ENCODE measurements at places on chromosomes 7 and 10.

DNA sequence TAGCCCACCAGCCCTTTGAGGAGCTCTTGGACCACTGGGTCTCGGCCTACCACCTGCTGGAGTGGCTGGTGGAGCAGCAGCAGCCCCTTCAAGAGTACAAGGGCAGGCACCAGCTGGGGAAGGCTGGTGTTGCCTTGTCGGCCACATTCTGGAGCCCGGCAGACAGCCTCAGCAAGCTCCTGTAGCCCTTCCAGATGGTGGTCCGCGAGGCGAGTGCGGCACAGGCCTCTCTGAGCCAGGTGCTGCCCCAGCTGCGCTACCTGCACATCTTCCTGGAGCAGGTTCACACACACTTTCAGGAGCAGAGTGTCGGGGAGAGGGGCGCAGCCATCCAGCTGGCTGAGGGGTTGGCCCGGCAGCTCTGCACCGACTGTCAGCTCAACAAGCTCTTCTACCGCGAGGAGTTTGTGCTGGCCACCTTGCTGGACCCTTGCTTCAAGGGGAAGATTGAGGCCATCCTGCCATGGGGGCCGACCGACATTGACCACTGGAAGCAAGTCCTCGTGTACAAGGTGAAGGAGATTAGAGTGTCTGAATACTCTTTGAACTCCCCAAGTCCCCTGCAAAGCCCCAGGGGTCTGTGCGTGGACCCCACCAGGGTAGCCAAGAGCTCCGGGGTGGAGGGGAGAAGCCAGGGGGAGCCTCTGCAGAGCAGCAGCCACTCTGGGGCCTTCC, 7.0 kb upstream of the ACTR3C start:
- DNase-seq = no peak

DNA sequence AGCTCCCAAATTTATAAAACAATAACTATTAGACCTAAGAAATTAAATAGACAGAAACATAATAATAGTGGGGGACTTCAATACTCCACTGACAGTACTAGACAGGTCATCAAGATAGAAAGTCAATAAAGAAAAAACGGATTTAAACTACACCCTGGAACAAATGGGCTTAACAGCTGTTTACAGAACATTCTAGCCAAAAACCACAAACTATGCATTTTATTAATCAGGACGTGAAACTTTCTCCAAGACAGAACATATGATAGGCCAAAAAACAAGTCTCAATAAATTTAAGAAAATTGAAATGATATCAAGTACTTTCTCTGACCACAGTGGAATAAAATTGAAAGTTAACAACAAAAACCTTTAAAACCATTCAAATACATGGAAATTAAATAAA, 46.4 kb downstream of the ZNF680 start:
- no peak for DNase-seq

- DNase-seq = no peak
Measured at GRCh38 chr7:481219-481930, 38.3 kb downstream of the PDGFA start.

DNA sequence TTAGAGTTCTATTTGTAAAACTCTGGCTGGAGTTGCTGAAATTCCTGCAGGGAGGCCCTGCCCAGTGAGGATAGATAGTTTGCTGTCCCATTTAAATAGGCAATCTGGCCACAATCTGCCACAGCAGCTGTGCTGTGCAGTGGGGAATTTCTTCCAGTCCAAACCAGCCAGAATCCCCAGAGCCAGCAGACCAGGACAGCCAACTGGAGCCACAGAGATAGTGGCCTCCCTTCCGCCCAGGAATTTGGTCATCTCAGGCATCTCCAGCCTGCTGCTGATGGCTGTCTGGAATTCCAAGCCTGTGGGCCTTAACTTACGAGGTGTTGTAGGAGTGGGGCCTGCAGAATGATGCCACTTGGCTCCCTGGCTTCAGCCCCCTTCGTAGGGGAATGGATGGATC, 643.4 kb downstream of the DNAJB9 start:
- no peak for DNase-seq

GRCh38 chr7:116631676-116632075, 40.3 kb upstream of the MET start:
- DNase-seq = no peak

DNA sequence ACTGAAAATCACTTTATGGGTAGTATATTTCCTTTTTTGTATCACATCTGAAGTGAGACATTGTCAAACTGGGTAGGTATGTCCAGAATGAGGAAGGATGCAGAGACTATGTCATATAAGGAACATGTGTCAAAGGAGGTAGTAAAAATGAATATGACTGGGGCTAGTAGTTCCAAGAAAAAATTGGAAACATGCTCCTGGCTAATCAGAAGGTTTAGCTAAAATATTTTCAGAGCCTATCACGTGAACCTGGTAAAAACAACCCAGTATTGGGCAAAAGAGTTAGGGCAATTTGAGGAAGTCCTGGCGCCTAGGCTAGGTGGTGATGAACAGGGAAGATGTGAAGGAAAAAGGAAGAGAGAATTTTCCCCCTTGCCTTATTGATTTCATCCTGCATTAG, 26.4 kb downstream of the ENTPD1 start:
- DNase-seq = no peak

GRCh38 chr7:114151777-114152176, 233.0 kb upstream of the PPP1R3A start:
- DNase-seq = no peak

GRCh38 chr10:34351161-34351560, 463.9 kb downstream of the PARD3 start:
- no peak for DNase-seq

DNA sequence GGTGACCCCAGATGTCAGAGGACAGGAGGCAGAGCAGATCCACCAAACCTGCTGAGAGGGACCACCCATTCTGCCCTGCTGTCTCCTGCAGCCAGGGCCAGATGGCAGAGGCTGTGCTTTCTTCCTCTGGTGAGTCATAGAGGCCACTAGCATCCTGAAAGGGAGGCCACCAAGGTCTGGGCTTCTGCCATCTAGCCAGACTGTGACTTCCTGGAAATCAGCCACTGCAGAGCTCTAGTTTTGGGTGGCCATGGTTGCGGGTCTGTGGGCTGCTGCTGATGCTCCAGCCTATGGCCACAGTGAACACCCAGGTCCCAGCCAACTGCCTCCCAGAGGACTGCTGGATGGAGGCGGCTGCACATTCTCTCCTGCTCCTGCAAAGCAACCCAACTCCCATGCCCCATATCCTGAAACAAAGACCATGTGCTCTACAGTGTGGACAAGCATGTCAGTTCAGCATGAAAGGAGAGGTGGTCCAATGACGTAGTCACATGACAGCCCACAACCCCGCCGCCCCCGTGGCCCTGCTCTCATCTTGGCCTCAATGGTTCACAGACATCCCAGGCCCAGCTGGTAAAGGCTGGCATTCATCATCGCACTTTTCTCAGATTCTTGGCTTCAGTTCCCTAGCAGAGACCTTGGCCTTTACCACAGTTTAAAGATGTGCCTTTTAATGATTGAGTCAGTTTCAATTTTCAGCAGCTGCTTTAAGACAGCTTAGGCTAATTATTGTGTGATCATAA, 73.9 kb upstream of the CXCL12 start:
- DNase-seq = no peak

DNA sequence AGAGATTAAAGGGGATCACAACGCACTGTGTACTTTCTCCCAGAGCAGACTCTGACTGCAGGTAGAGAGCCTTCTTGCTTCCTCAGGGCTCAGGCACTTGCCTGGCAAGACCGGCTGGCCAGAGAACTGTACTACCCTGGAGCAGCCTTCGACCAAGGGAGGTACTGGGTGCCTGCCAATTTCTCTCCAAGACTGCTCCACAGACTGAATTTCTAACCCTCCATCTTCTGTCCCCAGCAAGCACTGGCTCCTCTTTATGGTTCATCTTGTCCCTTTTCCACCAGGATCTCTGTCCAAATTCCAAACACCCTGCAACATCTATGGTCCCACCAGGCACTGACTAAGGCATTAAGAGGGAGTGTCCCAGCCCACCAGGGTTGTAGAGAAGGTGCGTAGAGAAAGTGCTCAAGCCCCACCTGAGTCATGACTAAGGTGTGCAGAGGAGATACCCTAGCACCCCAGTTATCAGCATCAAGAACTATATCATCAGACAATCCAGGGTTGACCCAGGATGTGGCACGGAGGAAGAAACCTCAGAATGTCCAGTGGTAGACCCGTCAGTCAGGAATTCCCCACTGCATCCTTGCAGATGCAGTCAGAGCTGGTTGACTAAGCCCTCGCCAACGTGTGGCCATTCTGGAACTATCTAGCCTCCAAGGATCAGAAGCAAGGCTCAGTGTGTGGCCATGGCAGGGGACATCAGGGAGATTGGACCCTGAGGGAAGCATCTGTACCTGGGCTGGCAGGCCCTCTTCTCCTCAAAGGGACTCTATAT, 60.9 kb upstream of the CAMK2B start:
- no peak for DNase-seq

GRCh38 chr7:120412139-120413050, 139.4 kb downstream of the KCND2 start:
- no peak for DNase-seq

DNA sequence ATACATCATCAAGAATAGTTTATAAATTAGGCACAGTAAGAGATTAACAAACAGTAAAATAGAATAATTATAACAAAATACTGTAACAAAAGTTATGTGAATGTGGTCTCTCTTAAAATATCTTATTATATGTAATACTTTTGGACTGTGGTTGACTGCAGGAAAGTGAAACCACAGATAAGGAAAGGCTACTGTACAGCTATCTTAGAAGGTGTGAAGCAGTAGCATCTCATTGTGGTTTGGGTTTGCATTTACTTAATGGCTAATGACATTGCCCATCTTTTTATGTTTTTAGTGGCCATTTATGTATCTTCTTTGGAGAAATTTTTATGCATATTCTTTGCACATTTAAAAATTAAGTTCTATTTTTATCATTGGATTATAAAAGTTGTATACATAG, 296.4 kb upstream of the MAGI2 start:
- DNase-seq = no peak

DNA sequence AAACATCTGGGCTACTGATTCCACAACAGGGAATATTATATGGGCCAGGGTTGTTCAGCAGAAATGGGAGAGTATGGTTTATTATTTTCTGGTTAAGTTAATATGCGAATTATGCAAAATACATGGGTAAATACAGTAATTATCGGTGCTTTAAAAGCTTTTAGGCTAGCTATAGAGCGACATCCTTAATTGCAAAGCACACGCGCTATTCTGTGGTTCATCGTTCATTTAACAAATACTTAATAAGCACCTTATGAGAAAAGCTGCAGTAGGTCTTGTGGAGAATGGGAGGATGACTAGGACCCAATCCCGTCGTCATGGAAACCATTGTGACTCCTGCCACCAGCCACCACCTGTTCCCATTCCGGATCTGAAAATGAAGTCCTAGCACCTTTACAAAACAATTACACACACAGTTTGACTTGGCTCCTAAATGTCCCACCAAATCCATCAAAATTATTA, 623 bp upstream of the CEP41 start:
- peak; percentile 88 for DNase-seq

DNA sequence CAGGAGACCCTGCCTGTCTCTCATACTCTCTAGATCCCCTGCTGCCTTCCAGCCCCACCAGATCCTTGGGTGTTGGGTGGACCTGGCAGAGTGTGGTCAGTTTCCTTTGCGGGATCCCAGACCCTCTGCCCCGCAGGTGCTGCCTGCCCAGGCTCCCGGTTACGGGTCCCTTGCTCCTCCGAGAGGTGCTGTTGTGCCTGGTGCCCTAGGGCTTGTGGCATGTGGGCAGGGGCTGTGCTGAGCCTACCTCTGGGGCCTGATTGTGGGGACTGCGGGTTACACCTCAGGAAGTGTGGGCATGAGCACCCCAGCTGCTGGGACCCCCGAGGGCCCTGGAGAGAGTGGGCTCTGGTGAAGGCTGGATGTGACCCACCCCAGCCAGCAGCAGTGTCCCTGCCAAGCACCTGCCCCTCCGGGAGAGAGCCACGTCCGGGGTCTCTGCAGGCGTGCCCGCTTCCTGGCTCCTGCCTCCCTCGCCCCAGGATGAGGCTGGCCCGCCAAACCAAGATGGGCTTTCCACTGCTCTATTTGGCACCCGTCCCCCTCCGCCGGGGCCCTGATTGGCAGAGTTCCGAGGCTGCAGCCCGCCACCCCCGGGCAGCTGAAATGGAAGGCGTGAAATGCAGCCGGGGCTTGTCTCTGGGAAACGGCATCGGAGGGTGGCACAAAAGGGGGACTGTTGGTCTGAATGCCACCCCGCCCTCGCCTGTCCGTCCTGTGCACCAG, 17.0 kb downstream of the CLIP2 start:
- no peak for DNase-seq

- no peak for DNase-seq
Measured at GRCh38 chr10:27998954-27999275, at the start of gene ODAD2. Gene ODAD2 (minus strand): TSS chr10:27999079. CDS start chr10:27995142, 3,937 bp downstream.

DNA sequence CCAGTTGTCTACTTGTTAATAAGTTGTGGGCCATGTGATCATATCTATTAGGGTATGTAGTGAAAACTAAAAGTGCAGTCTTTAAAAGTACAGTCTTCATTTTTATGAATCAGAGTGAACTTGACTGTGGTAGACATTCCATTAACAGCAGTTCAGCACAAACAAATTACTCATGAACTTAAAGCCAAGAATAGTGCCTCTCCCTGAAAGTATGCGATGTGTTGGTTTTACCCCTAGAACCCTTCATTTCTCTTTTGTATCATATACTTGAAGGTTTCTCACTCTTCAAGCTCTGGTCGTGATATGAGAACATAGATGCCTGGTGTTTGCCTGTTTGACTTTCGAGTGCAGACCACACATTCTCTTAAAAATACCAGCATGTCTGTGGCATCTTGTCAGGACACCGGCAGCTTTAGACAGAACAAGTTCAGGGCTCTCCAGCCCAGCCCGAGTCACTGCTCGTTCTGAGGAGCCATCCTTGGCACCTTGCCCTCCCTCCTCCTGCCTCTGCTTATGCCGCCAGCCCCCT, 159.3 kb downstream of the LCOR start:
- no peak for DNase-seq

- DNase-seq = no peak
Measured at GRCh38 chr10:47286116-47286505, 13.9 kb upstream of the GDF10 start.

DNA sequence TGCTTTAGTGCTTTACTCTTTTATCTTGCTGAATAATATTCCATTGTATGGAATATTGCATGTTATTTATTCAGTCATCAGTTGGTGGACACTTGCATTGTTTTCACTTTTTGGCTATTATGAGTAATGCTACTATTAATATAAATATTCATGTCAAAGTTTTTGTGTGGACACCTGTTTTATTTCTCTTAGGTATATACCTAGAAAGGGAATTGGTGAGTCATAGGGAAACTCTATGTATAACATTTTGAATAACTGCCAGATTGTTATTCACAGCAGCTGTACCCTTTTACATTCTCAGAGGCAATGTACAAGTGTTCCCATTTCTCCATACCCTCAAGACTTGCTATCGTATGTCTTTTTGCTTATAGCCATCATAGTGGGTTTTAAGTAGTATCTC, 268.7 kb downstream of the SEMA3A start:
- no peak for DNase-seq

- DNase-seq = peak; percentile 79
Measured at GRCh38 chr7:129779602-129780256, 168.2 kb downstream of the NRF1 start.

Data from NCI-H2029 treated with DMSO at 0.1 percent for 48 hours (cell line).